ENCODE measurements at places on chromosomes 13 and 19. TPM values are rescaled to one million over a fixed set of nuclear protein-coding genes. Genes with fewer than 3 reads are reported as not detected.

- DNase-seq = peak; percentile 27
Measured at GRCh38 chr19:5321851-5322681, 18.5 kb downstream of the PTPRS start.

Gene TEX29
- total RNA-seq = not detected

DNA sequence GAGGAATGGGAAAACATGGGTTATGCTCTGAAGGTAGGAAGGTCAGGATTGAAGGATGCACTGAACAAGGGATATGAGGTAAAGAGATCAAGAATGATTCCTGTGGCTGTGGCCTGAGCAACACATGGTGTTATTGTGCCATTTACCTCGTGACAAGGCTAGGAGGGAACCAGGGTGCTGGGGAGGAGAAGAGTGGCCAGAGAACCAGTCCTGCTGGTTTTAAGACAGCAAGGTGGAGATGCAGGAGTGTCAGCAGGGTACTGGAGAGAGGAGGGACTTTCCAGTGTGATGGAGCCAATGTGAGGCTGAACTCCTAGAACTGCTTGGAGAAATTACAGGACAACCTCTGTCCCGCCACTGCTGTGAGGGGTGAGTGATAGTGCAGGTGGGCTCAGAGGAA is 282.4 kb downstream of the MYO16 start:
- no peak for DNase-seq

GRCh38 chr13:50203256-50203941 is 188.2 kb downstream of the KCNRG start:
- DNase-seq = peak; percentile 12

Gene ZNF99
- total RNA-seq = not detected
